Activated naive CD4-positive, alpha-beta T cell treated with Interleukin-2 at 50 U/mL for 16 hours (primary cell): ENCODE measurements at places on chromosomes 3 and 15.

DNA sequence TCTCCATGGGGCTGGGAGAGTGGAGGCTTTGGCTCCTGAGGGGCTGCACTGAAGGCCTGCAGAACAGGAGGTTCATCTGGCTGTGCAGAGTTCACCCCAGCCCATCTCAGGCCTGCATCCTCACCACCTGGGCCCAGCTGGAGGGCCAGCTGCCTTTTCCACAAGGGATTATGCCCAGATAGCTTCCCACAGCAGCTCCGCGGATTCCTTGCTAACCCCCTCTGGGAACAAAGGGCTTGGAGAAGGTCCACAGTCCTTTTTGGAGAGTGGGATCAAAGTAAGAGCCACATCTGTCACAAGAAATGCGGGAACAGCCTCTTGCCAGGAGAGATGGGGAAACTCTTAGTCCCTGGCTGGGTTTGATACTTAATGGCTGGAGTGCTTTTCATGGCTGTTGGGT is 164.7 kb upstream of the RGMA start:
- no peak for DNase-seq

GRCh38 chr3:42214064-42214463 is 51.9 kb downstream of the CCK start:
- DNase-seq, result no peak

DNA sequence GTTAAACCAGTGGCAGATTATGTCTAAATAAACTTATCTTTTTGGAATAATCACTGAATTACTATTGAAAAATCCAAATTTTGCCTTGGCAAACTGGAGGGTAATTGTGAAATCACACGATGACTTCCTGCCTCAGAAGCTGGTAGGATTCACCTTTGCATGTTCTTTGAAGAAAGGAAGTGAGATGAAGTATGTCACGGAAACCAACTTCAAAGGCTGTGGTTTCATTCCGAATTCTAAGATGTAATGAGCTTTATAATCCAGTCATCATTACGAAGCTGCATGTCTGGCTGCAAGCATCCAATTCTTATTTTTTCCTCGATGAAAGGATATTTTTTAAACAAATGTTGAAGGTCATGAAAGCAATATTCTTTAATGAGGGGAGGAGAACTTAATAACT is 15.0 kb upstream of the ZBED2 start:
- DNase-seq, result no peak

DNA sequence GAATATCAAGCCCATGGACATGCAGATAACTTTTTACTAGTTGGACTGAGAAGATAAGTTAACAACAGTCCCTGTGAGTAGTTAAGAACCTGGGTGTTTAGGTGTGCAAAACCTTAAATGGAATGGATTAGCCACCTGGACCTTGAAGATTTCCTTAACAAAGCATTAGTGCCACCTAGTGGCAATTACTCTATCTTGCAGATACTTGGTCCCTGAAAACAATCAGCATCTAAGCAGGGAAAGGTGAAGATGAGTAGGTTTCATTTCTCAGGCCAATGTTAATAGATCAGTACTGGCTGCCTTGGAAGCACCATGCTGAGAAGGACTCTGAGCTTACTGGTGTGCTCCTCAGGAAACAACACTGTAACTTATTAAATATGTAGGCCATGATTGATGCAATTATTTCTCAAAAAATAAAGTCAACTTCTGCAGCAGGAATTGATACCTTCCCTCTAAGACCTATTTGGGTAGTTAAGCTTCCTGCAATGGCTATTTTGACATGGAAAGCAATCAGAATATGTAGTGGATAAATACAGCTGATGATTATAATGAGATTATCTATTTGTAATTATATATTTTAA is 329.4 kb downstream of the TBC1D5 start:
- no peak for DNase-seq

GRCh38 chr3:8942746-8943488 is 20.4 kb downstream of the RAD18 start:
- DNase-seq, result no peak
